ENCODE measurements at places on chromosomes 7 and 10.

DNA sequence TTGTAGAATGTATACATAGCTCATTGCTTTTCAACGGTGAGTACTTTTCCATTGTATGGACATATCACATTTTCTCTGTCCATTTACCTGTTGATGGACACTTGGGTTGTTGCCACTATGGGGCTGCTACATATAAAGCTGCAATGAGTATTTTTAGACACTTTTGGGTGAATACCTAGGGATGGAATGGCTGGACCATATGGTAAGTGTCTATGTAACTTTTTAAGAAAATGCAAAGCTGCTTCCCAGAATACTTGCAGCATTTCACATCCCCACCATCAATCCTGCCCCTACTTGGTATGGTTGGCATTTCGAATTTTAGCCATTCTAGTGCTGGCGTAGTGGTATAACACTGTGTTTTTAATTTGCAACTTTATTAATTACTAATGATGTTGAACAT lies 274.6 kb downstream of the TNS3 start:
- DNase-seq = no peak

GRCh38 chr7:30322271-30323005 lies 38.0 kb downstream of the ZNRF2 start:
- no peak for DNase-seq

GRCh38 chr7:41881331-41882130 lies 178.6 kb upstream of the INHBA start:
- DNase-seq = no peak

GRCh38 chr7:96708872-96709271 lies 774 bp downstream of the SEM1 start:
- no peak for DNase-seq

DNA sequence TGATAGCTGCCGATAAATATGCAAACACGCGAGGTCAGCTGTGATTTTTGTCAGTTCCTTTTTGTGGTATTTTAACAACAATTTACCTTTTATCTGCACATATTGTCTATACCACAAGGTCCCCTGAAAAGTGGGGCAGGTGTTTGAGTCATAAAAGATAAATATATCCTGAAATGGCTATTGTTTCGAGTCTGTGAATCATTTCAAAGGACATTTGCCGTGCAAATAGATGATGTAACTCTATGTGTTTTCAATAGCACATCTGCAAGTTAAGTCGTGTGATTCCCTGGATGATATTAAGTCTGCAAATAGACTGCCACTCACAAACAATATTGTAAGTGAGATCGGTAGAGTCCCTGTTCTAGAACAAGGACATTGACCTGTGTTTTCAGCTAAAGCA lies 193.0 kb upstream of the PITRM1 start:
- DNase-seq = no peak

DNA sequence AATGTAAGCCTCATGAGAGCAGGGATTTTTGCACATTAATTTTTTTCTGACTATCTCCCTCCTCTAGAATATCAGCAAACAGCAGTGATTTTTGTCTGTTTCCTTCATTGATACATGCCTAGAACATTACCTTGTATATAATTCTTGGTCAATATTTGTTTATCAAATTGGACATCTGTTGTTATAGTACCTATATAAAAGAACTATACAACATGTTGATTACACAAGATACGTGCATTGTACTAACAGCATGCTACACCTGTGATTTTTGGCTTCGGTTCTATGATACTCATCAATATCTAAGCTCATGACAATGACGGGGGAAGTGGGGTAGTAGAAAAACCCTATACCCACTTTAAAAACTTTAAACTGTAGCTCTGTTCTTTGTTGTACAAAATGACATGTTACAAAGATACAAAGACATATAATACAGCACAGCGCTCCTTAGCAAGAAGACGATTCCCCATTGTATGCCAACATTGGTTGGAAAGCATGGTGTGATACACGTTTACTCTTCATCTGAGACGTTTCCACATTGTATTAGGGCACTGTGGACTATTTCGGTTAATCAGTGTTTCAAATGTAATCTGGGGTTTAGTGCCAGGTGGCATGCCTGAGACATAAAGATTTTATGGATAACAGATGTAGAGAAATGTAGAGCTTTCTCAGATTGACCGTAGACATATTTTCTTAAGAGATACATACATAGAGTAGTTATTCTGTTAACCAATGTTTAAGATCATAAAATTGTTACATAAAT lies 70.5 kb upstream of the FOXP2 start:
- no peak for DNase-seq

DNA sequence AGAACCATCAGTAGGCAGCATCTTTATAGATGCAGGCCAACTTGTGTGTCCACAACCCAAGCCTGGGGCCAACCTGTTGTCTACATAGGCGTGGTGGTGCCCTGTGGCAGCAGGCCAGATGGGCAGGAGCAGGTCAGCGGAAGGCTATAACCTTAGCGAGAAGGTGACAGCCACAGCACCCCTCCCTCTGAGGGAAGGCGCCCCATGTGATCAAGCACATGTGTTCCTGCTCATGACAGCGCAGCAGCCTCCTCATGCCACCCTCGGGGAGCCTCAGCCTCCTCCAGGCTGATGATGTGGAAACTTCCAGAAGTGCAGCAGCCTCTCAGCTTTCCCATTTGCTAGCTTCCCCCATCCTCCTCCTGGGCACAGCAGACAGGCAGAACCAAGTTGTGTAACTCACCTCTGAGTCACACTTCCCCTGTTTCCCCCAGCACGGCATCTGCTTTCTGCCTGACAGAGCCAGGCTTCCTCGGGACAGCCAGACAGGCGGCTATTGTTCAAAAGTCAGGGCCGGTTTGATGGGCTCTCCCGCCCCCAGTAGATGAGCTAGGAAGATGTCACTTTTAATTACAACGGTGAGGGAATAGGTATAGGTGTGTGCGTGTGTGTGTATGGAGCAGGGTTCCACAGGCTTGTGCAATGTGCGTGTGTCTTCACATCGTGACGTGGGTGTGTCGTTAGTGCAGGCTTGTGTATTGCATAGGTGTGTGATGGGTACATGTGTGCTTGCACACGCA lies 312.0 kb upstream of the ZMIZ1 start:
- peak; percentile 37 for DNase-seq

DNA sequence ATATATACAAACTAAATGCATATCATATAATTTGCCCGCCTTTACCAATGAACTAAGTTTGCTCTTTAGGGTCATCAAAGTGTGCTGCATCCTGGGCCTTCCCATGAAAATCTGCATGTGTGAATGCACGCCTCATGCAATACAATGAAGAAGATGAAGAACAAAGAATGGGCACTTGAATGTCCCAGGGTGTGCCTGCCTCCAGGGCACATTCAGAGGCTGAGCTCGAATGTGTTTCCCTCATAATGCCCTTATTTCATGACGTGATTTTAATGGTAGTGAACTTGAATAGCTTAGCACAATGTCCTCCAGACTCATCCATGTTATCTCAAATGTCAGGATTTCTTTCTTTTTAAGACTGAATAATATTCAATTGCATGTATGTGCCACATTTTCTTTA lies 824.9 kb downstream of the TNS3 start:
- no peak for DNase-seq

- no peak for DNase-seq
Measured at GRCh38 chr10:110649347-110650264, 5.5 kb downstream of the RBM20 start.

DNA sequence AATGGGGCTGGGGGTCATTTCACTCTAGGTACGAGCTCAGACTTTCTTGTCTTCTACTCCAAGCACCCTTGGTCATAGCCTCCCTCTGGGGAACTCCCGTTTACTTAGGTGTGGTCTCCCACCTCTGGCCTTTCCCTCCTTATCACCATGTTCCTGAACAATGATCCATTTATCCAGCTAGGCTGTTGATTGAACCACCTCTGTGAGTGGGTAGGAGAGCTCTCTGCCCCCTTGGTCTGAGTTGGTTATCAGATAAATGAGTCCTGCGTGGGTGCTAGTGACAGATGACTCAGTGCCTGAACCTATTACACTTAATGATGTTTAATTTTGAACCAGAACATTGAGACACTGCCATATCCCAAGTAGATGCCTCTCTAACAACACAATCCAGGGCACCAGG lies 9.4 kb downstream of the BLNK start:
- DNase-seq = no peak

GRCh38 chr10:99522470-99523250 lies 10.1 kb upstream of the NKX2-3 start:
- DNase-seq = no peak

DNA sequence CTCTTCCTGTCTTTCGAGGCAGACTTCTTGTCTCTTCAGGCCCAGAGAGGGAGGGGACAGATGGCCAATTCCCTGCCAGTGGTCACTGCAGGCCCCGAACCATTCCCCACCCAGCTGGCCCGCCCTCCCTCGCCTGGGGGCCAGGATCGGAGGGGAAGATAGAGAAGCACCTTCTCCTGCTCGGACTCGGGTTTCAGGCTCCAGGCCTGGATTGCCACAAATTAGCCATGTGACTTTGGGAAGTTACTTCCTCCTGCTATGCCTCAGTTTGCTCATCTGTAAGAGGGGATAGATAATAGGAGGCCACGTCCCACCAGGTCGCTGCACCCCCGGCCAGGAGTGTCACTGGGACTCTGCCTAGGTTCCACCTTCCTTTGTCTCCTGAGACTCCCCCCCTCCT lies 24.8 kb upstream of the PPP2R2D start:
- no peak for DNase-seq

DNA sequence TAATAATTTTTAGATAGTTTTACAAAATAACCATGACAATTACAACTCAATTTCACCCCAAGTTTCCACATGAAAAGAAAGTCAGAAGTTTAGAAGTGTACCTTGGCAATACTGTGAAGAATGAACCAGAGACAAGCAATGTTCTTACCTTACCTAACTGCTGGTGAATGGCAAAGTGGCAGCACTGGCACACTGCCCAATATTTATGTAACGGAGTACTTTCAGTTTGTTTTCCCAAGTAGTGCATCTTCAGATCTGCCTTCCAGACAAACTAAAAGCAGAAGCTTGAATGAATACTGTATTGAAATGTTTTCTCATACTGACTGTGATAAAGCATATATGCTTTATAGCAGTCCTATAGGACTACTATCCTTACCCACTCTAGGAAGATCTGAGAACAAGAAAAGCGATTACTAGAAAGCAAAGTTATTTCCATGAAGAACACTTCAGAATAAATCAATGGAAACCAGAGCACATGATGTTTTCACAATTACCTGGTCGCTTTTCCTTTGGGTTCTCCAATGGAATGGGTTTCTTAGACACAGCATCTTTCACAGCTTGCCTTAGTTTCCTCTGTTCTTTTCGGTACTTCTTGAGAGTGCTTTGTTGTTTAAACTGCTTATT lies 1.5 kb downstream of the NOC3L start:
- DNase-seq = no peak

- no peak for DNase-seq
Measured at GRCh38 chr7:155468785-155469148, 10.8 kb downstream of the EN2 start.

DNA sequence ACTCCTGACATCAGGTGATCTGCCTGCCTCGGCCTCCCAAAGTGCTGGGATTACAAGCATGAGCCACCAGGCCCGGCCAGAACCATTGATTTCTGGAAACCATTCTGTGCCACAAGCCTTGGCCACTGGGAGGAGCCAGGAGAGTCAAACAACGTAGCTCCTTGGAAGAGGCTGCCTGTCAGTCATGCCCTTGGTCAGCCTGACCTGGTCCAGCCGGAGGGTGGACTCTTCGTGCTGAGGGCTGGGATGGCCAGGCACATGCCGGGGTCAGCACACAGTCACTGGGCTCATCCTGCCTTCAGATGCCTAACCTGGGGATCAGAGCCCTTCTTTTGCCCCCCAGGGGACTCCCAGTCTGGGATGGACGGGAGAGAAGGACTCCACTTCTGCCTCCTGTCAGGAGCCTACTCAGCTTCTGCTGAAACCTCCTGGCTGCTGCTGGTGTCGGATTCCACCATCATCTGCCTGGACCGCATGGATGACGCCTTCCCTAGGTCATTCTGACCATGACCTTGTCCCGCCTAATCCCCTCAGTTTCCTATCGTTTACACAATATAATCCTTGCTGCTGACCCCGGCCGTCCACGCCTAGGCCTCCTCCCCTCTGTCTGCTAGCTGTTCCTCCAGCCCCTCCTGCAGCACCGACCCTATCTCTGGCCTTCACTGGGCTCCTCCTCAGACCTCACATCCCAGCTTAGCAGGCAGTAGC lies 30.4 kb downstream of the TMEM270 start:
- DNase-seq = no peak

GRCh38 chr10:4144817-4145216 lies 359.8 kb upstream of the KLF6 start:
- DNase-seq = no peak

- no peak for DNase-seq
Measured at GRCh38 chr7:158110034-158110590, 477.5 kb downstream of the PTPRN2 start.

DNA sequence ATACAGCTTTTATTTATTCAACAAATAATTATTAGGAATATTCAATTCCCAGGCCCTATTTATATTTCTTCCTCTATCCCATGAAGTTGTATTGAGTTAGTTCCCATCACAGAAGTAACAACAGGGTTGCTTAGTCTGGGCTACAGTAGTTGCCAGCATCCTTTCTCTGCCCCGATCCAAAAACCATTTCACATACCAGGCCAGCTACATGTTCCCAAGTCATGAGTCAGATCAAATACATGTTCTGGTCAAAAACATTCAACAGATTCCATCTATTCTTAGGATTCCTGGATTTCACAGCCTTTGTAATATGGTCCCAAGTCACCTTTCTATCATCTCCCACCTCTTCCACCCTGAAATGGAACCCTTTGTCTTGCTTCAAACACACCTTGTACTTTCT lies 91.6 kb downstream of the RAB11FIP2 start:
- no peak for DNase-seq

DNA sequence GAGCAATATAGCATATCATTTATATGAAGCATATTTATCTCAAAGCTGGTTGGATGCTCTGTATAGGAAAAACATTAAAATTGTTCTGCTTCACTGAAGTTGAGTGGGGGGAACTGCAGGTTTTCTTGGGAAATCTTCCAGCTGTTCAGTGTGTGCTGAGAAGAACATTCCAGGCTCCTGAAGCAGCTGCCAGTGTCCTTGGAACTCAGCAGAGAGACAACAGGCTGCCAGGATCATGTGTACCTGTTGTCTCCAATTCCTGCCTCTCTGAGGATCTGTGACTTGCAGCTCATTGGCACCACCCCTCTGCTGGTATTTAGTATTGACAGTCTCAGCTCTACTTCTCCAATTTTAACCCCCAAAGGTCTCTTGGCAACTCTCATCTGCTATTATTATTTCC lies 42.3 kb upstream of the PRKG1 start:
- DNase-seq = no peak
